ENCODE measurements at places on chromosomes 12 and 14.

DNA sequence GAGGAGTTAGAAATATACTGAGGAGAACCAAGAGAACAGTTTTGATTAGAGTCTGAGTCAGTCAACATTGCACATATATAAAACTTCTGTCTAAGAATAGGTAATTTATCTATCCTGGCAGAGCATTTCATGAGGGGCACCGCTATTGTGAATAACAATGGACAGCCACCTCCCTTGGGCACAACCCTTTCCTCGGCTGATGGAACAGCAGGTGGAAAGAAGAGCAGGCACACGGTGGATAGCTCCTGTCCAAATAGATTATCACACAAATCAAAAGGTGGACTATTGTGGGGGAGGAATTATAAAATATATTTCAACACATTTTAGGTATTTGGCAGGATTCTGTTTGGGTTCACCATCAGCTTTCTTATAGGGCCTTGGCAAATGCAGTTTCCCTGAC lies 84.0 kb upstream of the PTPRB start:
- DNase-seq = no peak

GRCh38 chr14:30058401-30058800 lies 130.8 kb upstream of the PRKD1 start:
- DNase-seq = no peak

GRCh38 chr12:65941388-65941787 lies 117.1 kb downstream of the HMGA2 start:
- DNase-seq = no peak

- DNase-seq = no peak
Observed at GRCh38 chr14:45426685-45427282, 173.8 kb upstream of the MIS18BP1 start.

DNA sequence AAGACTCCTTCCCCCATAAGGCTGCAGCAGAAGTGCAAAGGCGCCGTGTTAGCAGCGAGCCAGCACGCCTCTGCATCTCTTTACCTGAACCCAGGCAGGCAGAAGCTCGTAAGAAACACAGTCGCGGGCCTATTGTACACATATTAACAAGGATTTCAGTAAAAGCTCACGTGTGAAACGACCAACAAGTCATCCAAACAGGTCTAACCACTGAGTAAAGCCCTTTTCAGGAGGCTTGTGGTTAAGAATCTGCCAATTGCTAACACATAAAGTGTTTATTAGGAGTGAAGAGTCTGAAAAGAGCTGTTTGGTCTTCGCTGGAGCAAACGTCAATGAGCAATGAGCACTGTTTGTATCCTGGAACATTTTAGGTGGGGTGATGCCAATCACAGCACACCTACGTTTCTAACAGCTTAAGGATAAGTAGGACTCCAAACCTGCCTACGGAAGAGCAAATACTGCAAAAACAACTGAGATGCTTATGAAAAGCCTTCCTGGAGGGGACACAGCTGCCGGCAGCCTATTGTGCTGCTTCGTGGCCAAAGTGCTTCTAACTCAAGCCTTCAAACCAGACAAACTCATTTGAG lies 43.1 kb downstream of the PRKAB1 start:
- no peak for DNase-seq

GRCh38 chr12:81798294-81798693 lies 39.1 kb upstream of the PPFIA2 start:
- DNase-seq = no peak

- DNase-seq = no peak
Observed at GRCh38 chr12:49974677-49975317, 2.0 kb downstream of the AQP6 start.

DNA sequence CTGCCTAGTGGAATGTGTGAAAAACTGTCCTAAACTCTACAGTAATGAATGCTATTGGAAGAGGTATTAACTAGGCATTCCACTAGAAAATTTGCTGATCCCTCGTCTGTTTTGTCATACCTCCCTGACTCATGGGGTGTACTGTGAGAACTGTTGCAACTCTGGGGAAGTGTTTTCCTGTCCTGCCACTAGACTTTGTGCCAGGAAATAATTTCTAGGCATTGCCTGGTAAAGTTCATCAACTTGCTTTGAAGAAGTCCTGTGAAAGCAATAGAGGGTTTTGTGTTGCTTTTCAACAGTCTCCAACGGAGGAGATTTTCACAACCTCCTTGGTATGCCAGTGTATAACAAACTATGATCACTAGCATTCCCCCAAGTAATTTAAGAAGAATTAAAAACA lies 139.9 kb downstream of the AKAP6 start:
- no peak for DNase-seq

All from left forelimb (tissue), 1 donor.